ENCODE measurements at places on chromosomes 1 and 21. TPM values are rescaled to one million over a fixed set of nuclear protein-coding genes. Genes with fewer than 3 reads are reported as not detected.

ANKRD65 gene
- total RNA-seq: 4.4 TPM

AADACL3 gene
- not detected for total RNA-seq

PCAT6 gene
- total RNA-seq: not detected

SLC6A17 gene
- total RNA-seq: not detected

DNASE2B gene
- not detected for total RNA-seq

FYB2 gene
- total RNA-seq: 0.45 TPM

ITLN2 gene
- total RNA-seq: not detected

ERICH3 gene
- not detected for total RNA-seq

TRIM67 gene
- total RNA-seq: not detected

DNA sequence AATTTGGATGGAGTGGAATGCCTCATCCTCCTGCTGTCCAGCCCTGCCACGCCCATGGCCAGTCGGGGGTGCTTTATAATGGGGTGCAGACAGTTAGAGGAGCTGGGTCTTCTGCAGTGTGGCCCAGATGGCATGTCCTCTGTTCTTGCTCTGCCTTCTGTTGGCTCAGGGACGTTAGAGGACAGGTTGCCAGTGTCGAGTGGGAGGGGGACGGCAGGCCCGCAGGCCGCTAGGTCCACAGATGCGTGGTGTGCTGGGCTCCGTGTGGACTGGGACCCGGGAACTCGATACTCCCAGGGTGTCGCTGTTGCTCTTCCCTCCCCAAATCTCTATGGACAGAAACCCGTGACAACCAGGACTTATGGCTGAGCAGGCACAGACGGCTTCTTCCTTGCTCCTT lies 33.3 kb downstream of the SIM2 start:
- DNase-seq: no peak

GRCh38 chr1:23638786-23639241 lies 52.8 kb upstream of the RPL11 start:
- no peak for DNase-seq

DNA sequence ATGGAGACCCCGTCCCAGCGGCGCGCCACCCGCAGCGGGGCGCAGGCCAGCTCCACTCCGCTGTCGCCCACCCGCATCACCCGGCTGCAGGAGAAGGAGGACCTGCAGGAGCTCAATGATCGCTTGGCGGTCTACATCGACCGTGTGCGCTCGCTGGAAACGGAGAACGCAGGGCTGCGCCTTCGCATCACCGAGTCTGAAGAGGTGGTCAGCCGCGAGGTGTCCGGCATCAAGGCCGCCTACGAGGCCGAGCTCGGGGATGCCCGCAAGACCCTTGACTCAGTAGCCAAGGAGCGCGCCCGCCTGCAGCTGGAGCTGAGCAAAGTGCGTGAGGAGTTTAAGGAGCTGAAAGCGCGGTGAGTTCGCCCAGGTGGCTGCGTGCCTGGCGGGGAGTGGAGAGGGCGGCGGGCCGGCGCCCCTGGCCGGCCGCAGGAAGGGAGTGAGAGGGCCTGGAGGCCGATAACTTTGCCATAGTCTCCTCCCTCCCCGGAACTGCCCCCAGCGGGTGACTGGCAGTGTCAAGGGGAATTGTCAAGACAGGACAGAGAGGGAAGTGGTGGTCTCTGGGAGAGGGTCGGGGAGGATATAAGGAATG lies 505 bp downstream of the LMNA start:
- DNase-seq: peak; percentile 75

- DNase-seq: no peak
Observed at GRCh38 chr1:40692429-40692895, 958 bp downstream of the NFYC start.

- no peak for DNase-seq
Observed at GRCh38 chr1:92952714-92953113, 8.5 kb downstream of the DIPK1A start.

- DNase-seq: peak; percentile 64
Observed at GRCh38 chr1:201346337-201346939, 31.0 kb downstream of the TNNT2 start.

GRCh38 chr1:155016231-155016831 lies 13.7 kb downstream of the ZBTB7B start:
- DNase-seq: no peak

DNA sequence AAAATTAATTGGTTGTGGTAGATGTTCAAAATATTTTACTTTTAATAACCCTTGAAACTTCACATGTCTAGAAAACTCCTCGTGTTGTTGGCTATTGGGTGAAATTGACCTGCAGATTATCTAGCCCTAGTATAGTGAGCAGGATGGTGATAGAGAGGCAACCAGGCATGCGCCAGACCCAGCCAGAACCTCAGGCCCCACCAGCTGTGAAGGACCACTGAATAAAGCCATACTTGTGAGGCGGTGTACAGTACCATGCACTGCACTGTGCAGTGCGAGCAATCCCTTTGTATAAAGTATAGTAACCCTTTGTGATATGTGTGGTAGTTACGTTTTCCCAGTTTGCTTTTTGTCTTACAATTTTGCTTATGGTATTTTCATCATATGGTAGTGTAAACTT lies 8.5 kb downstream of the TTF2 start:
- no peak for DNase-seq

DNA sequence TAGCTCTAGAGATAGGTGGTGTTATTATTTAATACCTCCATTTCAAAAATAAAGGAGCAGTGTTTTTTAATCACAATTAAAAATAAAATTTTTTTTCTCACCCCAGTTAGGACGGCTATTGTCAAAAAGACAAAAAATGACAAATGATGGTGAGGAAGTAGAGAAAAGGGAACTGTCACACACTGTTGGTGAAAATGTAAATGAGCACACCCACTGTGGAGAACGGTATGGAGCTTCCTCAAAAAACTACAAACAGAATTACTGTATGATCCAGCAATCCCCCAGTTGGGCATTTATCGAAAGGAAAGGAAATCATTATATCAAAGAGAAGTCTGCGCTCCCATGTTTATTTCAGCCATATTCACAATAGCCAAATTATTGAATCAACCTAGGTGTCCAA lies 148.7 kb upstream of the NR5A2 start:
- no peak for DNase-seq

GRCh38 chr1:149962736-149963135 lies 26.1 kb upstream of the MTMR11 start:
- no peak for DNase-seq

GRCh38 chr1:65166572-65167305 lies 18.7 kb downstream of the AK4 start:
- DNase-seq: no peak

DNA sequence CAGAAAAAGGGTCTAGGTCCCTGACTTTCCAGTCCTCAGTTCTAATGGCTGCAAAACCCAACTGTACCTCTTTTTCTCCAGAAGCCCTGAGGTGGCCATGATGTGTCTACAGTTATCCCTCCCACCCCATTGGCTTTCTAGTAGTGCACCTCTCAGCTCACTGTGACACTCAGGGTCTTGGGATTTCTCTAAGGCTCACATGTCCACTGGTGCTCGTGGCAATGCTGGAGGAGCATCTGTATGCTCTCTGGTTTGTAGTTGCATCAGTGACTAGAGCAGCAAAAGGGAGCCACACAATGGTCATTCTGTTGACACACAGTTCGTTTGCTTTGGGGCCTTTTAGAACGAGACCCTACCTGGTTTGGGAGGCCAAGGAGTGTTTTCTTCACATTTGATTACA lies 81.6 kb upstream of the SYT6 start:
- no peak for DNase-seq

DNA sequence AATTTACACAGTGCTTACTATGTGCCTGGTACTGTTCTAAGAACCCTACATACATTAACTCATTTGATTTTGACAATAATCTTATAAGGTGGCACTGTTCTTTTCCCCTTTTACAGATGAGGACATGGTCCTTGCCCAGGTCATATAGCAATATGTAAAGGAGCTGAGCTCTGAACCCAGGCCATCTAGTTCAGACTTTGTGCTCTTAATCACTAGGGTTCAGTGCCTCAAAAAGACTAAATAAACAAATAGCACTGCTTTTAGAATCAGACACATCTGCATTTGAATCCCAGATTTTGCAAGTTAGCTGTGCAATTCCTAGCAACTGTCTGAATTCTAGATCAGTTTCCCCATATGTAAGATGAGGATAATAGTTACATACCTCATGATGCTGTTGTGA lies 8.7 kb upstream of the BCAR3 start:
- DNase-seq: no peak

GRCh38 chr1:38561725-38562124 lies 297.8 kb downstream of the RRAGC start:
- no peak for DNase-seq

GRCh38 chr1:221573756-221574155 lies 168.1 kb downstream of the DUSP10 start:
- DNase-seq: no peak

DNA sequence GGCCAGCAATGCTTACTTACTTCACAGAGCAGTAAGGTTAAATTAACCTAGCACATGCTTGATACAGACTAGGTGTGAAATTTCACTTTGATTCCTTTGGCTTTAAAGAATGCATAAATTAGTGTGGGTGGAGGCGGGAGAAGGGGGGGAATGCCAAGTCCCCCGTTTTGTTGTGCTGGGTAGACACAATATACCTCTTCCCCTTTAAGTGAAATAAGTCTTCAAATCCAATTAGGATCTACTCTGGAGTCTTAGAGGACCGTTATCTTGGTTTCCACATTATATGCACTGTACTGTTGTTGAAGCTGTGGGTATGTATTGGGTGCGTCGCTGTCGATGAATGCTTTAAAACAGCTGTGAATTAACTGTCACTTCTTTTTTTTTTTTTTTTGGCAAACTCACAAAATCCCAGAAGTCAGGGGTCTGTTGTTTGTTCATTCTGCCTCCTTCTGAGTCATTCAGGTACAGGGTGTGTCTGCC lies 1.6 kb upstream of the S1PR1 start:
- no peak for DNase-seq

DNA sequence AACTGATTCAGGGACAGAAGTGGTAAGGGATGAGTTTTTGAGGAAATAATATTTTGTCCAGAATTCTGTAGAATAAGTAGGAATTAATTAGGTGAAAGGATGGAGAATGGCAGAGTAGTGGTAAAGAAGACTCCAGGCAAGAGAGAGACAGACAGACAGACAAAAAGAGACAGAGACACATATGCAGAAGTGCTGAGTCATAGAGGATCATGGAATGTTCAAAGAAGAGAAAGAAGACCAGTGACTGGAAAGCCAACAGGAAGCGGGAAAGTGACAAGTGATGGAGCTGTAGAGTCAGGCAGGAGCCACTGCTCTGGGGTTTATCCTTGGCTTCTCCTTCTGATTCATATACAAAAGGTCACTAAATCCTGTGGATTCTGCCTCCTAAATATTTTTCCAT lies 85.9 kb downstream of the UROD start:
- DNase-seq: no peak

DNA sequence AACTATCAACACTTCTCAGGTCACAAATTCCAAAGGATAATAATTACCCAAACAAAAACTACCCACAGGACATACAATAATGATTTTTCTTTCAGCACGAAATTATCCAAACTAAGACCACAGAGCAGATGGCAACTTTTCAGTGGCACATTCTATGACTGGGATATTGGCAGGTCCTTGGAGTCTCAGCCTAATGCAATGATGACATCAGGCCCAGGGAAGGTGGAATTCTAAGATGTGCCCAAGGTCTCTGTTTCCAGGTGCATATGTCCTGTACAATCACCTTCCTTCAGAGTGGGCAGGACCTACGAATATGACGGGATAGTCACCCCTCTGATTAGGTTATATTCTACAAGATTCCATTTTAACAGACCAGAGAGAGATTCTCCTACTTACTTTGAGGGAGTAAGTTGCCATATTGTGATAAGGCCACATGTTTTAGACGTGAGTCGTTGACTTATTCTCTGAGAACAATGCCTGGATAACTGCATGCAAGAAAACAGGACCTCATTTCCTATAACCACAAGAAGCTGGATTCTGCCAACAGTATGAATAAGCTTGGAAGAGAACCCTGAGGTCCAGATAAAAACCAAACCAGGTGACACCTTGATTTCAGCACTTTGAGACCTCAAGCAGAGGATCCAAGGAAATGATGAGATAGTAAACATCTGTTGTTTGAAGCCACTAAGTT lies 69.9 kb downstream of the ZC3H11B start:
- DNase-seq: no peak

DNA sequence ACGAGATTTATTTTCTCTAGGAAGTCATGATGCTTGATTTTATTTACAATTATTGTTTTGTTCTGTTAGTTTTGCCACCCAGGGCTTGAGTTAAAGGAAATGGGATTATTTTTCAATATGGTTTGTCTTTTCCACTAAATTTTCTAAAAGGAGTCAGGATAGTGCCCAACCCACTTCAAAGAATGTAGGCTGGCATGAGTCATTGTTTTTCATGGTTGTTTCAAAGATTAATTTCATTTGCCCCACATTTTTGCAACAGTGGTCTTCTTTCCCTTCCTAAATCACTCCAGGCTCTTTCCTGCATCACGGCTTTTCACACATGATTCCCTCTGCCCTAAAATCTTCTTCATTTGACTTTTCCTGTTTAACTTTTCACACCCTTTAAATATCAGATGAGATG lies 2.5 kb downstream of the SLAMF6 start:
- no peak for DNase-seq

DNA sequence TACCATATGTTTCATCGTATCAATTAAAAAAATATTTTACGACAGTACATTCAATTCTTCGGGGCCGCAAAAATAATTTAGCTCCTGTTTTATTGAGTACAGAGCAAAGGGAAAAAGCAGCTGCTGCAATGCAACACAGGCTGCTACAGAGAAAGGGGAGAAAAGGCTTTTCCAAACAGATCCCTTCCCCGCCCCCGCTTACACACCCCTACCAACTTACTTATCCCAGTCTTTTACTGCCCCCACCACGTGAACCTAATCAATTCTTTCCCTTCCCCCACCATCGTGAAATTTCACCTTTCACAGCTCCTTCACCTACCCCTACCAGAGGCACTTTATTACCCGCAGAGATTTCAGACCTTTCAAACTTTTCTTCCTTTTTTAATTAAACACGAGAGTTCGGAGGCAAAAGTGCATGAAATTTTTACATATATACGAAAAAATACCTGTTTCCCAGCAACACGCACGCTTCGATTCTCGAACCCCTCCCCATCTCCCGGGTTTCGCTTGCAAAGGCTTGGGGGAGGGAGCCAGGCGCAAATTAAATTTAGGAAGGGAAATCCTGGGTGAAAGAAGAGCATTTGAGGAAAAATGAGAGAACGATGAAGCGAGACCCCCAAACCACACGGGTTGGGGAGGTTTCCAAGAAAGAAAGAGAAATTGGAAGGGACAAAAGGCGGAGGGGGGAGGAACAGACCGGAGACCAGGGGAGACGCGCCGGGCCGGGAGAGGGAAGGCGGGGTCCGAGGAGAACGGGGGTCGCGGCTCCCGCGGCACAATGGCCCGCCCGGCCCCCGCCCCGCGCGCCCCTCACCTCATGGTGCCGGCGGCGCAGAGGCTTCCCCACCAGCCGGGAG lies 823 bp downstream of the ENAH start:
- no peak for DNase-seq
